ENCODE measurements at places on chromosomes 12 and 14.

GRCh38 chr14:100599981-100600380, 12.8 kb upstream of the BEGAIN start:
- no peak for DNase-seq

DNA sequence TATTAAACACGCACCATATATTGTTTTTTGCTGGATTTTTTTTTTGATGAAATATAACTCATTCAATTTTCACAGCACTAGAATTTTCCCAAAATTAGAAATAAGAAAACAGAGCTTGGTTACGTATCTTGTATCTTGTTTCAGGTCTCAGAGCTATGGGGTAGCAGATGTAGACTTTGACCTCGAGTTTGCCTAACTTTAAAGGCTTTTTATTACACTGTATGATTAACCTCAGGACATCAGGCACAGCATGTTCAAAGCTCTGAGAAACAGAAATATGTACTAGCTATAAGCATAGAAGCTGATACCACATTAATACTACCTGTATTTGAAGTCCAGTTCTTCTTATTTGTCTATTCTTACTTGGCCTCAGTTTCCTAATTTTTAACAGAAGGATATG, 171.9 kb upstream of the KITLG start:
- DNase-seq: no peak

DNA sequence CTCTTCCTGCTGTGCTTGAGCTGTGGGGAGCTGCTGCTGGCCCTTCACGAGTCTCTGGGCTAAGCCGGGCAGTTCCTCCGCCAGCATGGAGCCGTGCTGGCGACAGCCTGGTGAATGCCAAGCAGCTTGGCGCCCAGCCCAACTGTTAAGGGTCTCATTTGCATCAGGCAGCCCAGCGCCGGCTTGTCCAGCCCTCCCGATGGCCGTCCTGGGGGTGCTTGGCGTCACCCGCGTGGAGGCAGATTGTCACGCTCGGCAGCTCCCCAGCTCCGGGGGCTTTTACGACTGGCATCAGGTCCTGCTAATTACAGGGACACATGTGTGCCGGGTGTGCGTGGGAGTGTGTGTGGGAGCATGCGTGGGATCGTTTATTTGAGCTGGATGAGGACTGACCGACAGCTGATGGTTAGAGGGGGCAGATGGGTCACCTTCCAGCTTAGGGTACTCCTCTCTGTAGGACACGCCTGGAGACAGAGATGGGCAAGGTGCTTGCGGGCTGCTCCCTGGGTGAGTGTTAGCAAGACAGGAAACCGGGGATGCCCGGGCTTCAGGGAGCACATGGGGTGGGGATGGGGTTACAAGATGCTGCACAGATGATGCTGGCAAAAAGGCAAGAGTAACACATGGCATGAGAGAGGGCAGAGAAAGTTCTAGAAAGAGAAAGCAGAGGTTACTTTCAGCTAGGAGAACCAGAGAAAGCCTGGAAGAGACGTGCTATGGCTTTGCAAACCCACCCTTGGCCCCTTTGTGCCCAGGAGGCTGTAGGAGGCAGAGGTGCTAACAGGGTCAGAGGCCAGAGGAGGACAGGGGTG, 64.1 kb downstream of the KIF26A start:
- no peak for DNase-seq

GRCh38 chr14:59847711-59848110, 22.9 kb downstream of the RTN1 start:
- no peak for DNase-seq

- no peak for DNase-seq
These were observed 171.9 kb downstream of the RGS6 start for GRCh38 chr14:72104011-72104613.

- DNase-seq: no peak
These were observed 5.1 kb downstream of the SHMT2 start for GRCh38 chr12:57234571-57235016.
